Activated CD4-positive, alpha-beta T cell treated with anti-CD3 and anti-CD28 coated beads, Interleukin-2, amount 10 ng/mL, durations not matched to agents 7 days and 5 days (primary cell): ENCODE measurements at places on chromosomes 2 and 18.

DNA sequence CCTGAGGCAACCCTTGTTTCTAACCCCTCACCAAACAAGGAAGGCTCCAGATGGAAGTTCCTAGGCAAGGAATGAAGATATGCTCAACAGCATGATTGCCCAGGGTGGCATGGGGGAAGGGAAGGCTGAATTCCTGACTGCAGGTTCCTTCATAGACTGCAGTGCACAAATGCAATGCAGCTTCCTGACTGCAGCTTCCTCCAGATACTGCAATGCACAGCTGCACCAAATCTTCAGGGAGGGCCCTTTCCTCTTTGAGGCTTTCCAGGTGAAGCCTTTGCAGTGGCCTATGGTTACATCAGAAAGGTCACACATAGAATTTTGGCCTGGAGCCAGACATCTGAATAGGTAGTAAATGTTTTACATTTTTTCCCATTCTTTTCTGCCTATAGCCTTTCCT lies 58.8 kb upstream of the DYNAP start:
- DNase-seq: no peak

DNA sequence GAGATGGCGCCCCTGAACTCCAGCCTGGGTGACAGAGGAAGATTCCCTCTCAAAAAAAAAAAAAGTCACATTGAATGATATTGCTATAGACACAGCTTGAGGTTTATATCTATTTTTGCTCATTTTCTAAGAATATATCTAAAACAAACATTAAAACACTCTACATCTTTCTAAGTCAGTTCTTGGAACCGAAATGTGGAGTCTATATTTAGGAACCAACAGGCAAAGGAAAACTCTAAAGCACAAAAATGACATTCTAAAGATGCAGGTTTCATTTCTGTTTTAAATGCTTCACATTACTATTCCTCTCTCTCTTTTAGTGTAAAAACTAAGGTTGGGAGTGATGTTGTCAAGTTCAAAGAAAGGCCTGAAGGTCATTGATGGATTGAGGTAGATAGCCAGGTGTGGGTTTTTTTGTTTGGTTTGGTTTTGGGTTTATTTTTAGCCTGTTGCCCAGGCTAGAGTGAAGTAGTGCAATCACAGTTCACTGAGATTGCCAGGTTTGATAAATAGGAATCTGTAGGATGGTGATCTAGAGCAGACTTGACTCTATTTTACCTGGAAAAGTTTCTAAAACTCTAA lies 194.0 kb upstream of the RBBP8 start:
- DNase-seq: no peak

DNA sequence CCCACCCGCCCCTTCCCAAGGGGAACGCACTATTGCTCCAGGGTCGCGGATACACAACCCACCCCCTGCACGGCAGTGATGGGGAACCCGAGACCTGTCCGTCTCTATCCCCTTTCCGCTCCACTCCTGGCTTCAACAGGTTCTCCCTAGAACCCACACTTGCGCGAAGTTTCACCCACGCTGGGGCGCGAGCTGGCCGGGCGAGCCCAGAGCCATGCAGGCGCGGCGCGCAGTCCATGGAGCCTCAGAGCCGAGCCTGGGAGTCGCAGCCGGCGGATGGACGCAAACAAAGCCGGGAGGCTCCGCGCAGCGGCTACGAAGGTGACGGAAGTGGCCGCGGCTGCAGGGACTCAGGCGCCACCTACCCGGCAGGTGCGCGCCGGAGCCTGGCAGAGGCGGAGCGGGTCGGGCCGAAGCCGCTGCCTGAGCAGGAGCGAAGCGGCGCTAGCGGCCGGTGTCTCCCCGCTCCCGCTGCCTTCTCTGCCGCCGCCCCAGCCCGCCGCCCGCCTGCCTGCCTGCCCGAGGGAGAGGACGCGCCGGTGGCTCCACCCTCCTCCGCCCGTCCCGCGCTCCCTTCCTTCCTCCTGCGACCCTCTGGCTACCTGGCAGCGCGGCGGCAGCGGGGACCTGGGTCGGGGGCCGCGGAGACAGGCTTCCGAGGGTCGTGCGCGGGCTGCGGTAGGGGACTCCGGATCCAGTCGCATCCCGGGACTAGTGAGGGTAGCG lies 14.0 kb downstream of the ALPG start:
- DNase-seq: peak; percentile 46

DNA sequence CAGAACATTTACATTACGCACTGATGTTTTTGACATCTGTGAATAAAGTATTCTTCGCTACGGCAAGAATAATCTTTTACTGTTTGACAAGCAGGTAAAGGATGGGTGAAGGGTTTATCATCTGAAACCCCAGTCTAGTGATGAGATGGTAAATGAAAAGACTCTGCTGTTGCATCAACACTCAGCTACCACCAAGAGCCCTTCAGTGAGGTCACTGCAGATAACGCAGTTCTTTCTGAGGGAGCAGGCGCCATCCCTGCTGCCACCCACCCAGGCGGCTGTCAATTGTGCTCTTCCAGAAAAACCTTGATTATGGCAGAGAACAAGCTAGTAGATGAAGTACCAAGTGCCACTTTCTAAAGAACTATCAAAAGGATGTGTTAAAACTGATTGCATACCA lies 58.7 kb downstream of the ABCG8 start:
- DNase-seq: no peak

DNA sequence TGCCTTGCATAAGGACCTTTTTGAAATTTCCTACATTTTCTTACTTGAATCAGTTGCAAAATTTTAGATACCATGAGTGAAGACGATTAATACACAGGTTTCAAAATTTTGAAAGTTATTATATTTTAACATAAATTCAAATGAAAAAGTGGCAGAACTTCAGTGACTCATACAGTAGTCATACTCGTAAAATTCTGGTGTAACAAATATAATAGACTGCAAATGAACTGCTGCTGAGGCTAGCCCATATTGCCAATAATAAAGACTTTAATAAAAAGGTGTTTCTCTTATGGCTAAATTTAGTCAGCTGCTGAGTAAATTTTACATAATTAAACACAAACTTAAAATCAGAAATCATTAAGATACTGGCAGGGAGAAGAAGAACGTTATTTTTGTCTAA lies 36.9 kb downstream of the MSH6 start:
- no peak for DNase-seq

DNA sequence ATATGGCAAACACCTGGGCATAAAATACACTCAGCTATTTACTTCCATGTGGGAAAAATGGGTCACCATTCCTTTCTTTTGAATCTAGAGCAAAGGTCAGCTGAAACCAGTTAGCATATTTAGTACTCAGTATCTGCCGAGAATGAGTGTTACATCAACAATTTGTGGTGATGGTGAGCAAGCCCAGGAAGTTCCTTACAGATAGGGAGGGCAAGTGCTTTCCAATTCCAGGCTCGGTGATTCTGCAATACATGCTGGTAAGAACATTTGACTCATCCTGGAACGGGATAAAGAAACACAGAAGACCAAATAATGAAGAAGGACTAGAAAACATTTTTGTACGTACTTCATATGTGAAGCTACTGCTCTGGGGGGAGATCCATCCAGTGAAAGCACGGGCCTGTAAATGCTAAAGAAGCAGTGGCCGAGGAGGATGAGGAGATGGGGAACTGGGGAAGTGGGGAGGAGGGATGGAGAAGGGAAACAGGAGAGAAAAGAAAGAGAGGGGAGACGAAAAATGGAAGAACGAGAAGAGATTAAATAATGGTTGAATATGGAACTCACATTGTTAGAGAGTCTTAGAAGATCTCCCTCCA lies 251.9 kb downstream of the TTC32 start:
- no peak for DNase-seq

- DNase-seq: no peak
These were observed 361.8 kb upstream of the UBE2E3 start for GRCh38 chr2:180618570-180618969.

GRCh38 chr2:142754182-142754581 lies 123.3 kb upstream of the KYNU start:
- no peak for DNase-seq

GRCh38 chr2:224173210-224173609 lies 134.1 kb upstream of the SERPINE2 start:
- DNase-seq: no peak

DNA sequence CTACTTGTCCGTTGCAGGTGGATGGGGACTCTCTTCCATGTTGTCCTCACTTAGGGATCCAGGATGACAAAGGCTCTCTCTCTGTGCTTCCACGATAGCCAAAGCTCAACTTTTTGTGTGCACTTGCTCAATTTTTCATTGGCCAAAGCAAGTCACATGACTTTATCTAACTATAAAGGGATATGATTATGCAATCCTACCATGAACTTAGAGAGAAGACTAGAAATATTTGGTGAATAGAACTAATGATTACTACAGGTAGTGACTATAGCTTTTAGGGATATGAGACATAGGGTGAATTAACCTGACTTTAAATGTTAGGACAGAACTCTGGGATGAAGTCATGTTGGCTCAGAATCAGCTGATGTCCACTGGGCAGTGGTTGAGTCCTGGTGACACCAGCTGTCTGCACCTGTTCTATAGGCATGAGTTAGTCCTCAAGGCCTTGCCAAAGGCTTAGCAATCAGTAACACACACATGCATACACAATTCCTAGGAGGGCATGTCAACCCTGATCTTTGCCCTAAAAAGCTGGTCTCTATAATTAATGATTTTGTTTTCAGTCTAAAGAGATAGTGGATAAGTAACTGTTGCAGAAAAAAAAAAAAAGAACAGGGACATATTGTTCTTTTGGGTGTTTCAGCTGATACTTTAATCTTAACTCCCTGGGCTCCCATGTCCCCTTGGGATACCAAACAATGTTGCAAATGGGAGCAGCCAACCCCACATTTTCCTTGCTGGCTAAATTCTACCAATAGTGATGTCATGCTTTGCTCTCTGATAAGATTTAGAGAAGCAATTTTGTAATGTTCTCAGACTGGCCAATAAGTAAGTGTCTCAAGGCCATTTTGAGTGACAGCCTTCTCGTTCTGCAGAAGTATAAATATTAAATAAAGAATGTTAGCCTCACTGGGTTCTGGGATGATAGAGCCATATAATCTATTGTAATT lies 12.5 kb upstream of the HK2 start:
- DNase-seq: no peak

- no peak for DNase-seq
These were observed 96.8 kb downstream of the DNAH6 start for GRCh38 chr2:84613082-84613481.

GRCh38 chr2:175441181-175441761 lies 259.8 kb upstream of the ATP5MC3 start:
- no peak for DNase-seq
